ENCODE measurements at places on chromosomes 1 and 21. TPM values are rescaled to one million over a fixed set of nuclear protein-coding genes. Genes with fewer than 3 reads are reported as not detected.

NENF gene
- 38.4 TPM for total RNA-seq

RUNX3 gene
- not detected for total RNA-seq

CDC7 gene
- total RNA-seq = 15.5 TPM

WDR64 gene
- total RNA-seq = not detected

ALG14 gene
- total RNA-seq = 2.4 TPM
